ENCODE measurements at places on chromosomes 7 and 10.
A peak's percentile ranks its signal among the peaks of the same experiment; 100 is the strongest.

DNA sequence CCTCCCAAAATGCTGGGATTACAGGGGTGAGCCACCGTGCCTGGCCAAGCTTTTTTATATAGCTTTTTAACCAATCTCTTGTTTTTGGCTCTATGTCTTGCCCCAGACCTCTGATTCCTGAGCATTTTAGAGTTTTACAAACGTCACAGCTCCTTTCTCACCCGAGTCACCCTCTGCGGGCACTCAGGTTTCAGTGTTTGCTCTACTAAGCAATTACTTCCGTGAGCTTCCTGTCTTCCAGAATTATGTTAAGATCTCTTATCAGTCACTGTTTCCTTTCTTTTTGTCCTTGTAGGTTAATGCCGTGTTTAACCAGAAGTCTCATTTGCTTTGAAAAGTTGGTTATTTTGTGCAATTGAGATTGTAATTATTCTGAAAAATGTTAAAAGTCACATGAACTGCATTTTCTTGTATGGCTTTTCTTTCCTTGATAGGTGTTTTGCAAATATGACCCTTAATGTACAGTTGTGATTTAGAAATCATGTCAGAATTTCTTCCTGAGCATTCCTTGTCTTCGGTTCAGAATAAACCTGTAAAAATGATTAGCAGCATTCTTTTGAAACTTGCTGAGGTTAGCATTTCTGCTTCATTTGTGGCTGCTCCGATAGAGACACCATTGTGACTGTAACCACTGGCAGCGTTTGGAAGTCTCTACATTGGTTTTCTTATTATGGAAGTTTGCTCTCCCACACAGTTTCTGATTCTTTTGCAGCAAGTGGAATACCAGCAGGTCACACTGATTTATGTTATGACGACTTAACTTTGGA lies 4.5 kb upstream of the HKDC1 start:
- H3K4me1 ChIP-seq, result no peaks in the 10 kb centered on the region
- no peaks in the 10 kb centered on the region for H3K36me3 ChIP-seq
- H3K4me3 ChIP-seq, result no peak overlapping the region
- no peak overlapping the region for H3K27ac ChIP-seq
- no peak for DNase-seq
- no peaks in the 10 kb centered on the region for H3K27me3 ChIP-seq

DNA sequence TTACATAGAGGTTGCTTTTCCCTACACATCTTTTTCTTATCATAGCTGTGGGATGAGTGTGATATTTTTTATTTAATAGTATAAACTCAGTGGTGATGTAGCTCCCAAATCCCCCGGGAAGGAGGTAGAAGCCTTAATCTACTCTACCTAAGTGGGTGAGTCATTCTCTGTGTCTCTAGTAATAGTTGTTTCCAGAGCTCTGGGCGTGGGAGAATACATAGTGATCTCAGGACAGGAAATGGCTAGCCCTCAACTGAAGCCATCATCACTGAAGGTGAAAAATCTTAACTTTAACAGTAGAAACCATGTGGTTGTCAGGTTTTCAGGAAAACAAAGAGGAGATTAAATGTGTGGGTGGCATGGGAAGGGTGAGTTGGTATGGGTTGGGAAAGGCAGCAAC lies 278.4 kb downstream of the ANKRD30A start:
- DNase-seq, result no peak
- no peak overlapping the region for H3K4me3 ChIP-seq
- H3K36me3 ChIP-seq, result no peaks in the 10 kb centered on the region
- H3K27me3 ChIP-seq, result no peaks in the 10 kb centered on the region

DNA sequence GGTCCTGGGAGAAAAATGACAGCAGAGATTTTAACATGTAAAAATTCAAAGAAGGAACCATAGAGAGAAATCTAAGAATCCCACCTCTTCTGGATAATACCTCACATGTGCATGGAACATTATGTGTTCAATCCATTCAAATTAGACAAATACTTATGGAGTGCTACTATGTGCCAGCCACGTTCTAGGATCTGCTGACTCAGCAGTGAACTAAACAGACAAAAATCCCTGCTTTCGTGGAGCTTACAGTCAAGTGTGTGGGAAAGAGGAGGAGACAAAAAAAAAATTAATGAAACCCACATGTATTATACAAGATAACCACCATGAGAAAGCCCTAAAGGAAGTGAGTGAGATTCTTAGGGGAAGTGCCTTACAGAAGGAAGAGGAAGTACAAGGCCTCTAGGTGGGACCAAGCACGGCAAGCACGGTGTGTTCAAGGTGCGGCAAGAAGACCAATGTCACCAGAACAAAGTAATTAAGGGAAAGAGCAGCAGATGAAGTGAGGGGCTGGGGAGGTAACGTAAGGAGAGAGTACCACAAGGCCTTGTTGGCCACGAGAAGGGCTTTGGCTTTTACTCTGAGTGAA lies 71.0 kb downstream of the SLC25A13 start:
- no peaks in the 10 kb centered on the region for H3K36me3 ChIP-seq
- DNase-seq, result no peak
- no peak overlapping the region for H3K27ac ChIP-seq
- H3K4me3 ChIP-seq, result no peak overlapping the region
- peaks cover 12% of the 10 kb centered on the region for H3K4me1 ChIP-seq
- no peaks in the 10 kb centered on the region for H3K27me3 ChIP-seq

- no peak overlapping the region for H3K4me3 ChIP-seq
- H3K4me1 ChIP-seq, result peaks cover 61% of the 10 kb centered on the region
- no peaks in the 10 kb centered on the region for H3K36me3 ChIP-seq
- peak overlapping the region; percentile 12 for H3K27ac ChIP-seq
- DNase-seq, result no peak
- H3K27me3 ChIP-seq, result no peaks in the 10 kb centered on the region
Observed at GRCh38 chr7:30900053-30900452, 11.6 kb upstream of the AQP1 start.

DNA sequence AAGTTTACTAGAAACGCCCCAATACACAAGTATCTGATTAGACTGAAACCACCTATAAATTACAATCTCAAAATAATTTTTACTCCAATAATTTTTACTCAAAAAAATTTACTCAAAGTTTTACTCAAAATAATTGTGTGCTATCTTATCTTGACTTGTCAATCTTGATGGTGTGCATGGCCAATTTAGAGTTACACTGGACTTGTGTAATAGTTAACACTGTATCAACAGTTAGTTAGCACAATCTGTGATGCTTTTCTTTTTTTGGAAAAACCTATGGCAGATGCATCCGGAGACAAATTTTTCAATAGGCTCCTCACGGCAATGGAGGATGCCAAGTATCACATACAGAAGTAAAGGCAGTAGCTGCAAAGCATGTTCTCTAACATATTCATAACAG lies 24.9 kb downstream of the LMOD2 start:
- no peak overlapping the region for H3K4me3 ChIP-seq
- H3K4me1 ChIP-seq, result no peaks in the 10 kb centered on the region
- no peaks in the 10 kb centered on the region for H3K27me3 ChIP-seq

DNA sequence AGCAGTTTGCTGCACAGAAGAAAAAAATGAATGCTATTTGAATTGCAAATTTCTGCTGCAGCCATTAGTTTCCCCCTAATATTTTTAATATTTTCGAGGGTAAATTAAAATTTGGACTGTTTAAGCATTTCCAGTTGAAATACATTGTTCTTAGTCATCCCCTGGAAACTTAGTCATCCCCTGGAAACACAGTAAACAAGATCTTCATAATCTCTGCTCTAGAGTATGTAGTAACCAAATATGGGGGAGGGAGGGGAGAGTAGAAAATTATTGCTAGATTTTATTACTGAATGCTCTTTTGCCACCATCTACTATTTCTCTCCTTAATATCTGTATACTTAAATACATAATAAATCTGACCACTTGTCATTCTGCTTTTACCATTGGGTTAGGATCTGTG lies 1053.3 kb downstream of the SORCS1 start:
- no peak for DNase-seq
- no peaks in the 10 kb centered on the region for H3K4me1 ChIP-seq
- no peak overlapping the region for H3K27ac ChIP-seq
- no peak overlapping the region for H3K4me3 ChIP-seq
- no peaks in the 10 kb centered on the region for H3K27me3 ChIP-seq
